ENCODE measurements at places on chromosomes 12 and 14. TPM values are rescaled to one million over a fixed set of nuclear protein-coding genes. Genes with fewer than 3 reads are reported as not detected.

Gene DBX2
- total RNA-seq: 0.27 TPM

Gene HHIPL1
- 2.0 TPM for total RNA-seq

Gene CLEC9A
- total RNA-seq: not detected

Gene KRT74
- not detected for total RNA-seq

Gene OLR1
- total RNA-seq: 0.09 TPM

Gene MAP3K9
- 28.0 TPM for total RNA-seq

Gene OTUB2
- total RNA-seq: 3.5 TPM

DNA sequence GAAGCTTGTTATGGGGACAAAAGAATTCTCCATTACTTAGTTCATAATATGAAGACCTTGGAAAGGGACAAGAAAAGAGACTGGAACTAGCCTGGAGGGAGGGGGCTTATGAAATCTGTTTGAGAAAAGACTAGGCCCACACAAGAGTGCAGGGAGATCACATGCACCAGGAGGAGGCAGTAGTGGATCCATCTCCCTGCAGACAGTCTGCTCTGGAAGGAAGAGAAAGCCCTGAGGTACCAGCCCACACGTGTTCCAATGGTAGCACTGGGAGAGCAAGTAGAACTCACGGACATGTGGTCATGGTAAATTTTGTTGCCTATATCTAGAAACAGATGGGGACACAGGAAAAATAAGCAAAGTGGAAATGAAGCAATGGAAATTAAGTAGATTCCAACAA is 445.4 kb downstream of the SOX5 start:
- DNase-seq: peak; percentile 20

- DNase-seq: peak; percentile 37
These were observed 50.5 kb downstream of the B4GALNT3 start for GRCh38 chr12:510071-510825.

- no peak for DNase-seq
These were observed 385.9 kb downstream of the EGLN3 start for GRCh38 chr14:33564774-33565630.

- DNase-seq: no peak
These were observed 212.8 kb upstream of the CAND1 start for GRCh38 chr12:67056329-67056728.

DNA sequence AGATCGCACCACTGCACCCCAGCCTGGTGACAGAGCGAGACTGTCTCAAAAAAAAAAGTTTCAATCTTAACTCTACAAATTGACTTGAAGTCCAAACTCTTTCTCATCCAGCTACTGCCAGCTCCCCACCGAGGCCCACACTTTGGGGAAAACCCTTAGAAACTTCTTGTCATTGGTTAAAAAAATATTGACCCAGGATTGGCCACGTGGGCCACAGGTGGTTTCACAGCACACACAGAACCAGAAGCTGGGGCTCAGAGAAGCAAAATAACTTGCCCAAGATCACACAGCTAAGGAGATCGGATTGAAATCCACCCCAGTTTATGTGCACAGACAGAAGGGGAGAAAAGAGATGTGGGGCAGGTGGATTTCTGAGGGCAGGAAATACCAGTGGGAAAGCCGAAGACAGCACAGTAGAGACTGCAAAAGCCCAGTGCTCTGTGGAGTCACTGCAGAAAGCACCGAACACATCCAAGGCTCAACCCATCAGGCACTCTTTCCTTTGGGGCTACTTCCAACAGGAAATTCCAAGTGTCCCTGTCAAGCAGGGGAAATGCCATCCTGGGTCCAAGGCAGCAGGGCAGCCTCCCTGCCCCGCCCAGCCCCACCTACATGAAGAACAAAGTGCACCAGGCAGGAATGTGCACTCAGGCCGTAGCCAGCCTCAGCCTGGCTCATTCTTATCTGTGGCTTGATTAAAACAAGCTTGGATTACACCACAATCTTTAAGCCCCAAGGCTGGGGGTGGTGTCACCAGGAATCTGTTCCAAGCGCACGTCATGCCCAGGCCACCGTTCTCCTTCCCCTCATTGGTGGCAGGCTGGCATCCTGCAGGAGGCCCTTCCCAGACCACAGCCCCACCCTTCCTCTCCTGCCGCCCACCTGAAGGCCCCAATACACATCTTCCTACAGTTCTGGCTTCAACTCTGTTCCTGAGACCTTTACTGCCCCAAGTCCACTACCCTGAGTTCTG is 72.5 kb downstream of the ITPK1 start:
- no peak for DNase-seq

DNA sequence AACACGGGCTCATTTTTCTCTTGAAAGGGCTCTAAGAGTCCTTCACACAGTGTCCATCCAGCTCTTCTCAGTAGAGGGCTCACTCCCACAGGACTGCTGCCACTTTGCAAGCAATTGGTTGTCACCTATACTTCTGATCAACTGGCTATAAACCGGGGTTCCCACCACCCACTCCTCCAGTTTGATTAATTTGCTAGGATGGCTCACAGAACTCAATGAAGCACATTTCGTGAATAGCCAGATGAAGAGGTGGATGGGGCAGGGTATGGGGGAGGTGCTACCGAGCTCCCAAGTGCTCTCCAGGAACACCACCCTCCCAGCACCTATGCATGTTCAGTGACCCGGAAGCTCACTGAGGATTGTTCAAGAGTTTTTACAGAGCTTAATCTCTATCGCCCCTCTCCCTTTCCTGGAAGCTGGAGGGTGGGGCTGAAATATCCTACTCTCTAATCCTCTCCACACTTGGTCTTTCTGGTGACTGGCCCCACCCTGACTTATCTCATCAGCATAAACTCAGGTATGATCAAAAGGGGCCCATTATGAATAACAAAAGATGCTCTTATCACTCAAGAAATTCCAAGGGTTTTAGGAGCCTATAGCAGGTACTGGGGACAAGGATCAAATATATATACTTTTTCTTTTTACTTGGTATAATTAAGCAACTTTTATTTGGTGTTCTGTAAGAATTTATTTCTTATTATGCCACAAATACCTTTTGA is 13.9 kb upstream of the EGLN3 start:
- DNase-seq: no peak

DNA sequence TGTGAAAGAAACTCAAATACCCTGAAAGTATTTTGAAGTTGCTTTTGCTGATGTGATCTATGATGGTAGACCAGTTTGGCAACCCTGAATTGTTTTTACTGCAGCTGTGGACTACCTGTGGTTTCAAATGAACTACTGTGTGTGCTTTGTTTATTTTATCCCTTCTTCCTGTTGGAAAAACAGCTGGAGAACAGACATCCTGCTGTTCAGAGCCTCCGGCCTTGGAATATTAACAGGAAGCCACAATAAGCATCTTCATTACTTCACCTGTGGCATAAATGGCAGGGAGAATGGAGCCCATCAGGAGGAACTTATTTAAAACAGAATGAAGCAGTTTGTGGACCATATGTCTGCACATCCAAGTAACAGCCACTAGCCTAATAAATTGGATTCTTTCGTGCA is 104.8 kb downstream of the DUSP6 start:
- no peak for DNase-seq

- no peak for DNase-seq
These were observed 63.8 kb downstream of the SUSD6 start for GRCh38 chr14:69675245-69675583.

DNA sequence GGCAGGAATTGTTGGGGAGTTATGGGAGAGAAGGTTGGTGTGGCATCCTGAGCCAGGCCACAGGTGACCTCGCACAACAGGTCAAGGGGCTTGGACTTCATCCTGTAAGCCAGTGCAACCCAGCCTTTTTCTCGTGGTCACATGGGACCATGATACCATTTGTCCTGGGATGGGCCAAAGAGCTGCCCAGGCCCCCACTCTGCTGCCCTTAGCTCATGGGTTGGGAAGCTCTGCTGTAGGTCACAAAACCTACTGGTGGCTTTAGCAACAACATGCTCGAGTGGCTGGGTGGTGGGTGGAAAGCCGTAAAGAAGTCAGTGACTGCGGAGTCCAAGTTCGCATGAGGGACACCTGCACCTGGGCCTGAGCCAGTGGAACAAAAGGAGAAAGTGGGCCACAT is 4.6 kb downstream of the CLMN start:
- DNase-seq: no peak

DNA sequence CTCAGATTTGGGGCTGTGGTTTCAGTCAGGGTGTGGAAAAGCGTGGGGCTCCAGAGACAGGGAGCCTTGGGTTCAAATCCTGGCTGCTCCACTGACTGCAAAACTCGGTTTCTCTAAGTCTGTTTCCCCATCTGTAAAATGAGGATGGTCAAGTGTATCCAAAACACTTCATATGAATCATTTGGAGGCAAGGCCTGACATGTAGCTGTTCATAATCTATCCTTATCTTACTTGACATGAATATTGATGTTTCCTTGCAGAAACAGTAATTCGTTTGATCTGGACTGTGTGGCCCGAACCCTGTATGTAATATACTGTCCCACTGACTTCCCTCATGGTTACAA is 1.5 kb upstream of the CCDC63 start:
- DNase-seq: no peak

DNA sequence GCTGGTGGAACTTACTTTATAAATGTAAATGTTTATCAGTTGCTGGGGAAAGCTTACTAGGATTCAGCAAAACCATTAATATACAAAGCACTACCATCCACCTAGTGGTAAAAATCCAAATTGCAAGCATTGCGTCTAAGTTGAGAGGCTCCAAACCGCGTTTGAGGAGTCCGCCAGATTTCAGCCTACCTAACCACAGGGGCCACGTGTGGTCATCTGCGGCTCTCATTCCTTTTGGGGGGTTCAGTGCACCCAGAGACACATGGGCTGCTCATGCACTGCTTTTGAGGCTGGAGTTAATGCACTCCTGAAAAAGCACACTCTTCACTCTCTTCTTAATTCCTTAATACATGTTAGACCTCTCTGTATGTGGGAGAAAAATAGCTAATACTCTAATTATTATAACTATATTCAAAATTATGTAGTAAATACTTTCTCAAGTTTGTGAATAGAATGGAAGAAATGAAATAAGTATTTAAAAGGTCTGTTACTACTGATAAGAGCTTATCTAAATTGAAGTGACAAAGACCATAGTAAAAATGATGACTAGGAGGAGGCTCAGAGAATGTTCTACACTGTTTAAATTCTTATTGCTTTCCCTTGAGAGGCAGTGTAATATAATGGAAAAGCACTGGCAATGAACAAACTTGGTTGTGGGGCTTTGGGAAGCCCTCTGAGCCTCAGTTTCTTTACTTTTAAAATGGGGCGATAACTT is 41.4 kb upstream of the MANSC4 start:
- DNase-seq: peak; percentile 44

DNA sequence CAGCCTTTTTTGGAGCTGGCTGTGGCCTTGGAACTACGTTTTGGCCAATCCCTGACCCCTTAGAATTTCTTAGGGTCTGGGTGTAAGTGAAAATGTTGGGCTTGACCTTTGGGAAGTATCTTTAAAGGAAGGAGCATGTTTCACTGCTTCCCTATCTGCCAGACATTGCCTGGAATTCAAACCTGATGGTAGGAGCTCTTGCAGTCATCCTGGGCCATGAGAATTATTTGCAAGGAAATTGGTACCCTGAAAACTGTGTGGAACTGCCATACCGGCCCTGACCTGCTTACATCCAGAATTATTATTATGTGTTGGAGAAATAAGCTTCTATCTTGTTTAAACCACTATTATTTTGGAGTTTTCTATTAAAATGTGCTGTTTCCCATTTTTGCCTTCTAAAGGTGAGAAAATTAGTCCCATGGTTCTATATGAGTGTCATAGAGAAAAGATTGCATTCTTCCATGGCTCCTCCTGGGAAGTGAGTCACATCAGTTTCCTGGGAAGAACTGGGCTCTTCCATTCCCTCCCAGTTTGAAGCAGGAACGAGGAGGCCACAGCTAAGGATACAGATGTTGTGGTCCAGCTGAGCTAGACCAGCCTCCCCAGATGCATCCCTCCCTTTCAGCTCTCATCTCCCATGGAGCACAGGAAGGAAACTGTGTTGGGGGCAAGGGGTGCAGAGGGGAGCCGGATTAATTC is 9.5 kb upstream of the PGF start:
- DNase-seq: no peak

Measured in WTC11 (cell line).